ENCODE measurements at places on chromosomes 2 and 18. TPM values are rescaled to one million over a fixed set of nuclear protein-coding genes. Genes with fewer than 3 reads are reported as not detected.

DNA sequence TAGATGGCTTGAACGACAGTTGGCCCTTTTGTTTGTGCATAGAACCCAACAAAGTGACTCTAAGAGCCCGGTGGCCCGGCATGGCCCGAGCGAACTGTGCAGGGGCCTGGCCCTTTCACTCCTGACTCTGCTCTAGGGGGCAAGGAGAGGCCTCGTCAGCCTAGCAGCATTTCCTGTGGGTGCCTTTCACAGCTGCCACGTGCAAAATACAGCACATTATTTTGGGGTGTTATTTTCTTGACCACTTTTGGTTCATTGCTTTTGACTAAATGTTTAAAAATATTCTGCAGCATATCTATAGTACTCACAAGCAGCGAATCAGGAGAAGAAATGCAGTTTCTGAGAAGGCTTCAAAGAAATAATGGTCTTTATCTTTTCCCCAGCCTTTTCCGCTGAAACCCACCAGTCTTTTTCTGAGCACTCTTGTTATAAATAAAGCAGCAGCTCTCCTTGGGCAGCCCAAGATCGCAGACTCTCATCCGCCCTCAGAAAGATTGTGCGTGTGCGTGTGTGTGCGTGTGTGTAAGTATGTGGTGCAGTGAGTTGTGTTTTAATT lies 31.3 kb downstream of the DGKD start:
- H3K27ac ChIP-seq = peak overlapping the region; percentile 78
- DNase-seq = peak; percentile 48
- peaks cover 75% of the 10 kb centered on the region for H3K4me1 ChIP-seq

DNA sequence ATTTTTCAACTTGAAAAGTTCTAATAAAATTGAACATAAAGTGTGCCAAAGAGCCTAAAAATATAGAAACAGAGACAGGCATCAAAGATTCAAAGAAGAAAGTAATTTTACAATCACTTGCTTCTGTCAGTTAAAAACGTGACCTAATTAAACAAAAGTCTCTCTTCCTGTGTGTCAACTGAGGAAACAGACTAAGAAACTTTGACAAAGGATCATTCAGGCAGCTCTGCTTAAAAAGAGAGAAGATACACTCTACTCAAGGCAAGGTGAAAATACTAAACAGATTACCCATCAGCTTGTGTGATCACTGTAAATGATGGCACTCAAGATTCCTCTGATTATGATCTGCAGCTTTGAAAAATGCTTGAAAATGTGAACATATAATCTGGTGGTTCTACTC lies 47.8 kb downstream of the DYM start:
- no peaks in the 10 kb centered on the region for H3K4me1 ChIP-seq
- no peak overlapping the region for H3K4me3 ChIP-seq
- no peaks in the 10 kb centered on the region for H3K27me3 ChIP-seq

- no peak overlapping the region for H3K27ac ChIP-seq
- no peak overlapping the region for H3K4me3 ChIP-seq
- no peak for DNase-seq
- no peaks in the 10 kb centered on the region for H3K36me3 ChIP-seq
- H3K4me1 ChIP-seq = no peaks in the 10 kb centered on the region
Measured at GRCh38 chr18:45730832-45731575, 7.0 kb downstream of the SLC14A1 start.

GRCh38 chr2:237766340-237766739 lies 32.2 kb upstream of the RBM44 start:
- no peaks in the 10 kb centered on the region for H3K4me1 ChIP-seq
- H3K4me3 ChIP-seq = no peak overlapping the region
- no peak overlapping the region for H3K27ac ChIP-seq
- no peaks in the 10 kb centered on the region for H3K27me3 ChIP-seq
- peak; percentile 13 for DNase-seq

DNA sequence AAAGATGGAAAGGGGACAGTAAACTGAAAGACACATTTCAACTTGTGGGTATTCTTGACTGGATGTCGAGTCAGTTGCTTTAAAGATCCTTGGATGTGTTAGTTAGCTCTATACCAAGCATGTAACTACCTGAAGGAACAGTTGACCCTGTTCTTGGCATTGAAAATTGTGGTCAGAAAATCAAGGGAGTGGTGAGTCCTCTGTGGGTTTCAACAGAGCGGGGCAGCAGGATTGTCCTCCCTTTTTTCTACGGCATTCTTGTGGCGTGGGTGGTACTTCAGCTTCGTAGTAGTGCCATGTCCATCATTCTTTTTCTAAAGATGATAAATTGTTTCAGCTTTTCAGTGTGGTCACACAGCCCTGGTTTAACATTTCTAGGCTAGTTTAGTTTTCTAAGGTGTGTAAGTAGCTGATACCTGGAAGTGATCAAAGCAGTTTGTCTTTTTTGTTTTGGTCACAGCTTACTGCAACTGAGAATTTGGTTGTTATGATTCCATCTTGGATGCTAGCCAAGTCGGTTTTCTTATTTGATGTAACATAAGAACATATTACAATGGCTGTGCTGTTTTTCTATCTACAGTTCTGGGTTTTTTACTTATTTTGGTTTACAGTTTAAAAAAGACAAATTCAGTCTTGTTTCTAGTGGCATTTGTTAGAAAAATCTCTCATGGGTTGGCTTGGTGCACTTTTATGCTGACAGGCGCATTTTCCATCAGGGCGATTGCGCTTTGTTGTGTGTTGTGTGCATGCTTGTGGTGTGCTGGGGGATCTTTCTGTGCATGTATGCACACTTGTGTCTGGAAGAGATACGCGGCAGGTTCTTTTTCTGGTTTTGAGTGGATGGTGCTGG lies 84.7 kb downstream of the ZNF407 start:
- no peak overlapping the region for H3K27ac ChIP-seq
- DNase-seq = no peak
- H3K4me1 ChIP-seq = no peaks in the 10 kb centered on the region
- no peaks in the 10 kb centered on the region for H3K36me3 ChIP-seq

DNA sequence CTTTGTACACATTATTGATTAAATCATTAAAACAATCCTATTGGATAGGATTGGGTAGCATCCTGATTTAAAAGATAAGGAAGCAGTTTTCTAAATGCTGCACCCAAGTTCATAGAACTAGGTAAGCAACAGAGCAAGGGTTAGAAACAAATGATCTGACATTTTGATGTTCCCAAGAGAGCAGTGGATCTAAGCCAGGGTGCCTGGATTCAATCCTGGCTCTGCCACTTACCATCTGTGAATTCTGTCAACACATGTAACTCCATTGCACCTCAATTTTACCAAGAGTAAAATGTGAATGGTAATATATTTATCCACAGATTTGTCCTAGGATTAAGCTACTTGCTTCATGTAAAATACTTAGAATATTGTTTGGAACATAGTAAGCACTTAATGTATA lies 982.6 kb upstream of the FANCL start:
- no peak for DNase-seq
- H3K4me1 ChIP-seq = no peaks in the 10 kb centered on the region
- H3K27me3 ChIP-seq = no peaks in the 10 kb centered on the region
- no peak overlapping the region for H3K27ac ChIP-seq
- H3K4me3 ChIP-seq = no peak overlapping the region

The DSG1 gene
- total RNA-seq = not detected

The DCC gene
- not detected for total RNA-seq

The ALLC gene
- total RNA-seq = not detected

The USP34 gene
- 311 TPM for total RNA-seq

- DNase-seq = no peak
- no peak overlapping the region for H3K4me3 ChIP-seq
- H3K4me1 ChIP-seq = no peaks in the 10 kb centered on the region
- H3K27me3 ChIP-seq = no peaks in the 10 kb centered on the region
Measured at GRCh38 chr2:238093181-238094140, 6.7 kb upstream of the ESPNL start.

- no peaks in the 10 kb centered on the region for H3K27me3 ChIP-seq
- H3K4me1 ChIP-seq = no peaks in the 10 kb centered on the region
- H3K4me3 ChIP-seq = no peak overlapping the region
- no peaks in the 10 kb centered on the region for H3K36me3 ChIP-seq
- H3K27ac ChIP-seq = no peak overlapping the region
Measured at GRCh38 chr2:216829533-216829932, 30.3 kb downstream of the TNP1 start.

GRCh38 chr18:23593720-23594119 lies 7.4 kb upstream of the NPC1 start:
- H3K4me1 ChIP-seq = no peaks in the 10 kb centered on the region
- no peak overlapping the region for H3K27ac ChIP-seq
- H3K4me3 ChIP-seq = no peak overlapping the region
- no peak for DNase-seq
- H3K27me3 ChIP-seq = no peaks in the 10 kb centered on the region
- no peaks in the 10 kb centered on the region for H3K36me3 ChIP-seq

- DNase-seq = no peak
- H3K27me3 ChIP-seq = no peaks in the 10 kb centered on the region
- no peaks in the 10 kb centered on the region for H3K4me1 ChIP-seq
- H3K27ac ChIP-seq = no peak overlapping the region
- no peak overlapping the region for H3K4me3 ChIP-seq
Measured at GRCh38 chr18:41206341-41206830, 748.6 kb upstream of the PIK3C3 start.

The SIX2 gene
- not detected for total RNA-seq

DNA sequence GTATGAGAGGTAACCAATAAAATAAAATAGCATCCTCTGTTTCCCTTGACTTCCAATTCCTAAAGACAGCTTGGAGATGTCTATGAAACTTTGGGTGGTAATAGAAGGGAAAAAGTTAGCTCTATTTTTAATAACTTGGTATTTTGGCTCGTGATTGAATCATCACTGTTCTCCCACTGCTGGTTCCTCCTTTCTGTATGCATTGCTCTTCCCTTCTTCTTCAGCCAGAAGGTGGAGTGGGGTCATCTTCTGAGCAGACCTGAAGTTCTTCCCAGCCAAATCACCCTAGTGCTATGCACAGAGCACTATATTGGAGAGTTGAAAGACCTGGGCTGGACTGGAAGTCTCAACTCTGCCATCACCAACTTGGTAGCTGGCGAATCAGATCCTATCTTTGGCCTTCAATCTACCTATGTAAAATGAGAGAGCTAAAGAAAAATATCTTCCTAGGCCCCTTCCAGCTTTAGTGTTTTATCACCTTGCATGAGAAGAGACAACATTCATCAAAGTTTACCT lies 54.1 kb downstream of the CPO start:
- peaks cover 4% of the 10 kb centered on the region for H3K4me1 ChIP-seq
- peaks cover 4% of the 10 kb centered on the region for H3K27me3 ChIP-seq
- H3K27ac ChIP-seq = no peak overlapping the region
- H3K4me3 ChIP-seq = no peak overlapping the region

DNA sequence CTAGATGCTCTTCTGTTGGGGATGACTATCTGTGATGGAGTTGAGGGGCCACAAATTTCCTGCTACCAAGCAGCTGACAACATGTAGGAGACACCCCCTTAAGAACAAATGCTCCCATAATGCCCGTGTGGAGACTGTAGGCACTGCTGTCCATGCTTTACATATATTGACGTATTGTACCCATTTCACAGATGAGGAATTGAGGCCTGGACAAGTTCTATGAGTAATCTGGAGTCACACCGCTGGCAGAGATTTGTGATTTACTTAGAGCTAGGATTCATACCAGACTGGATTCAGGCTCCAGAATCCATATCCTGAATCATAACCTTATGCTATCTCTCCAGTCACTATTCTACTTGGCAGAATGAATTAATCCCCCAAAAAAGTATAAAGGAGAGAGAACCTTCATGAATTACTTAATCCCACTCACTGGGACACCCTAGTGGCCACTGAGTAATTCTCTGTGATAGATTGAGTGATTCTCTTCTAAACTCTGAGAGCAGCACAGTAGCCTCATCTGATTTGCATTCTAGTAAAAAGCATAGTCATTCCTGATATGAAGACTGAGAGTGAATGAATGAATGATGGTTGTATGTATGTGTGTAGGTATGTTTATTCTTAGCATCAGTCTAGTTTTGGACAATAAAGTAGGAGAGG lies 460.7 kb upstream of the MEIS1 start:
- H3K36me3 ChIP-seq = no peaks in the 10 kb centered on the region
- H3K4me3 ChIP-seq = no peak overlapping the region
- no peaks in the 10 kb centered on the region for H3K27me3 ChIP-seq
- no peaks in the 10 kb centered on the region for H3K4me1 ChIP-seq
- DNase-seq = no peak
- H3K27ac ChIP-seq = no peak overlapping the region

The MRPS9 gene
- total RNA-seq = 19.8 TPM

The ICOS gene
- not detected for total RNA-seq

- DNase-seq = no peak
- peaks cover 20% of the 10 kb centered on the region for H3K4me1 ChIP-seq
- H3K27ac ChIP-seq = no peak overlapping the region
- no peaks in the 10 kb centered on the region for H3K36me3 ChIP-seq
Measured at GRCh38 chr2:112256654-112257053, 1.8 kb upstream of the ZC3H8 start.

The EMILIN1 gene
- total RNA-seq = 0.52 TPM

GRCh38 chr2:100174026-100174431 lies 31.6 kb upstream of the AFF3 start:
- no peak overlapping the region for H3K4me3 ChIP-seq
- H3K36me3 ChIP-seq = no peaks in the 10 kb centered on the region
- no peak for DNase-seq
- no peaks in the 10 kb centered on the region for H3K27me3 ChIP-seq

- H3K27me3 ChIP-seq = no peaks in the 10 kb centered on the region
- peaks cover 19% of the 10 kb centered on the region for H3K4me1 ChIP-seq
Measured at GRCh38 chr2:190407246-190407661, 901 bp upstream of the MFSD6 start.

DNA sequence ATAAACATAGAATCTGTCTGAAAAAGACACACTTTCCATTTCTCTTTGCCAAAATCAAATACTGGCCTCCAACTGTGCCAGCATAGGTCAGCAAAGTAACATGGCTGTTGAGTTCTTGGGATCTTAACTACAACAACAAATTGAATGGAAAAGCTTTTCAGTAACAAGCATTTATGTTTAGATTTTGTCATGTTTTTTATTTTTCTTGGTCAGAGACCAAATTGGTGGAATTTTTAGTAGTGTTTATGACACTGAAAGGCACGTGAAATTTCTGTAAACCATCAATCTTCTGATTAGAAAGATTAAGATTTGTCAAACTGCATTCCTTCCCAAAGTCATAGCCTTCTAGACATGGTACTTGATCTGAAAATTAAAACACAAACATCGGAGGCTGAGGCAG lies 77.6 kb downstream of the PDE1A start:
- H3K36me3 ChIP-seq = no peaks in the 10 kb centered on the region
- H3K4me3 ChIP-seq = no peak overlapping the region
- H3K4me1 ChIP-seq = no peaks in the 10 kb centered on the region
- H3K27me3 ChIP-seq = no peaks in the 10 kb centered on the region
- no peak for DNase-seq
- no peak overlapping the region for H3K27ac ChIP-seq

The CCL20 gene
- not detected for total RNA-seq

Measured in B cell (primary cell).